ENCODE measurements at places on chromosomes 2 and 18. TPM values are rescaled to one million over a fixed set of nuclear protein-coding genes. Genes with fewer than 3 reads are reported as not detected.
A peak's percentile ranks its signal among the peaks of the same experiment; 100 is the strongest.

DNA sequence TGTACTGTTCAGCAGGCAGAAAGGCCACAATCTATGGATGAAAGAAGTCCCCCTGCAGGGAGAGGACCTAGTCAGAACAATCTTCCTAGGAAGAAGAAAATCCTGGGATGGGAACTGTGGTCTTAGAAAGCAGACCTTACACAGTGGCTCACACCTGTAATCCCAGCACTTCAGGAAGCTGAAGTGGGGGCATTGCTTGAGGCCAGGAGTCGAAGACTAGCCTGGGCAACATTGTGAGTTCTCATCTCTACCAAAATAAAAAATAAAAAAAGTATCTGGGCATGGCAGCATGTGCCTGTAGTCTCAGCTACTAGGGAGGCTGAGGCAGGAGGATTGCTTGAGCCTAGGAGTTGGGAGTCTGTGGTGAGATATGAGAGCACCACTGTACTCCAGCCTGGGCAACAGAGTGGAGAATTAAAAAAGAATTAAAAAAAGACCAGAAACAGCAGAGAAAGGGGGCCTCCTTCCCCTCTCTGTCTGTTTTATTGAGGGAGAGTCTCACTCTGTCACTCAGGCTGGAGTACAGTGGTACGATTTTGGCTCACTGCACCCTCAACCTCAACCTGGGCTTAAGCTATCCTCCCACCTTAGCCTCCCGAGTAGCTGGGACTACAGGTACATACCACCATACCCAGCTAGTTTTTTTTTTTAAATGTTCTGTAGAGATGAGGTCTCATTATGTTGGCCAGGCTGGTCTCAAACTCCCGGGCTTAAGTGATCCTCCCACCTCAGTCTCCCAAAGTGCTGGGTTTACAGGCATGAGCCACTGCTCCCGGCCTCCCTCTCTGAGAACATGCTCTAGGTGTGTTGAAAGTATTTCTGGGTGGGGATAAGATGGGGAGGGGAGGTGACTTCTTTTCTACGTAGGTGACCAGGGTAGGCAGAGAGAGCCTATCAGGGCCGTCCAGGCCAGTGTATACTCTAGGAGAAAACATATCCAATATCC lies 7.4 kb downstream of the RHOB start:
- DNase-seq, result no peak

The HOXD10 gene
- not detected for total RNA-seq

DNA sequence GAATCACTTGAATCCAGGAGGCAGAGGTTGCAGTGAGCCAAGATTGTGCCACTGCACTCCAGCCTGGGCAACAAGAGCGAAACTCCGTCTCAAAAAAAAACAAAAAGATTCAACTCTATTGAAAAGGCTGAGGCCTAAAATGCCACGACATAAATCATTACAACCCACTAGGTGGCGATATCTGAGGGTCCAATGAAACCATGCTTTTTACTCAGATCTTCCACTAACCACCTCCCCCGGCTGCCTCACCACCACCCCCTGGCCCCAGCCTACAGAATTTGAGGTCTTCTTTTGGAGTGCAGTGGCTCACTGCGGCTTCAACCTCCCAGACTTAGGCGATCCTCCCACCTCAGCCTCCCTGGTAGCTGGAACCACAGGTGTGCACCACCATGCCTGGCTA lies 57.5 kb downstream of the AP1S3 start:
- DNase-seq, result no peak

- no peak for DNase-seq
Observed at GRCh38 chr2:95390272-95390880, 12.1 kb upstream of the FAHD2A start.

DNA sequence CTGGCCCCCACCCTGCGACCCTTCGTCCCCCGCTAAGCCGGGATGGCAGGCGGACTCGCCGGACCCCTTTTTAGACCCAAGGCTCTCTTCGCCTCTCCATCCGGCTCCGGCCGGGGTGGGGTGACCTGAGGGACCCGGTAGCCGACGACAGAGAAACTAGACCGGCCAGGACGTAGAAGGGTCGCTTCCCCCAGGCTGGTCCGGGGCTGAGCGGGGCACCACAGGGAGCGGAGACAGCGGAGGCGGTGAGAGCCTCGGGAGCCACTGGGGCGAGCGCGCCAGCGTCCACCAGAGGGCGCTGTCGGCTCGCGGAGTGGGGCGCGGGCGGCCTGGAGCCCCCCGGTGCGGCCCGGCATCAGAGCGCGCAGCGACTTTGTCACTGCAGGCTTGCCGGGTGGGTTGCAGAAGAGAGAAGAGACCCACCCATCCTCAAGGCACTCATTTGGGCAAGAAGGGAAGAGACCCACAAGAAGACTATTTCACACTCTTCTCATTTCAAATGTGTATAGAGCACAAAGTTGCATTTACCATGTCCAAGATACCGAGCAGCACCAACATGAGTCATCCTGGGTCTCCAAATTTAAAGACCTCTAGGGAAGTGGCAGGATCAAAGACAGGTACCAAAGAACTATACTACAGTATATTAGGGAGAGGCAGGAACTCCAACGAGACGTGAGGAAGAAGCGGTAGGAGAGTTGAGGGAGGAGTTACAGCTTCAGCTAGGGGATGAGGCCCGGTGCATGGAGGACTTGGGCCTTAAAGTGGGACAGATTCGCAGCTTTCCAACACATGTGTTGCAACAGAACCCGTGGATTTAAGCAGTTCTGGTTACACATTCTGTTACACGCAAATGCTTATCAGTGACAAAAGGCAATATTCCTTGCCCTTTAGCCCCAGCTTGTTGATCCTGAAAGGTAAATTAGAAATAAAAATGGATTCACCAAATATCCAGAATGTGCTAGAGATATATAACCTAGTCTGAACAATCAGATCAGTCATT lies 7.6 kb upstream of the PRKCE start:
- peak; percentile 70 for DNase-seq

- DNase-seq, result no peak
Observed at GRCh38 chr2:95721726-95722125, 129.9 kb downstream of the TRIM43 start.

The CACNB4 gene
- total RNA-seq, result 0.32 TPM

The DNAJC5G gene
- 0.41 TPM for total RNA-seq

The AGXT gene
- total RNA-seq, result 0.24 TPM

- no peak for DNase-seq
Observed at GRCh38 chr2:152499896-152500735, 165.1 kb downstream of the FMNL2 start.

- no peak for DNase-seq
Observed at GRCh38 chr2:216663846-216664245, 30.6 kb downstream of the IGFBP2 start.

The C2orf15 gene
- 0.26 TPM for total RNA-seq

DNA sequence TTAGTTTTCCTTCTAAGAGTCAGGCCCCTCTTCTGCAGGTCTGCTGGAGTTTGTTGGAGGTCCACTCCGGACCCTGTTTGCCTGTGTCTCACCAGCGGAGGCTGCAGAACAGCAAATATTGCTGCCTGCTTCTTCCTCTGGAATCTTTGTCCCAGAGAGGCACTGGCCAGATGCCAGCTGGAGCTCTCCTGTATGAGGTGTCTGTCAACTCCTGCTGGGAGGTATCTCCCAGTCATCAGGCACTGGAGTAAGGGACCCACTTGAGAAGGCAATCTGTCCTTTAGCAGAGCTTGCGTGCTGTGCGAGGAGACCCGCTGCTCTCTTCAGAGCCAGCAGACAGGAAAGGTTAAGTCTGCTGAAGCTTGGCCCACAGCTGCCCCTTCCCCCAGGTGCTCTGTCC lies 4.8 kb downstream of the REG1B start:
- DNase-seq, result no peak

- DNase-seq, result no peak
Observed at GRCh38 chr18:45274026-45274425, 341.2 kb upstream of the SLC14A2 start.

- no peak for DNase-seq
Observed at GRCh38 chr18:41939326-41939725, 15.7 kb upstream of the PIK3C3 start.

The ANKRD30B gene
- total RNA-seq, result not detected

- no peak for DNase-seq
Observed at GRCh38 chr2:75309596-75310463, 110.5 kb upstream of the TACR1 start.

DNA sequence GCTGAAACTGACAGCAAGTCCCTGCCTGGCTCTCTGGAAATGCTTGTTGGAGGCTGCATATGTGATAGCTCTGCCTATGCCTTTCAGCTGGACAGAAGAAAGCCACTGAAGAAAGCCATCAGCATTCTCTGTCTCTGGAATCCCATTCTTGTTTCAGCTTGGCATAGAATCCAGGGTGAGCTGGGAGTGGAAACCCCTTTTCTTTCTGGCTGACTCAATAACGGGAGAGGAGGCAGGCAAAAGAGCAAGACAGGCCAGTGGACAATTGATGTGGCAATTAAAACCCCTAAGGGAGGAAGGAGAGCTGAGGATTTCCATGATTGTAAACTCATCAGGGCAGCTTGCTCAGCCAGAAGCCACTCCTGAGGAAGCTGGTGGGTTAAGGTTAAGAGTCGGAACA lies 208.1 kb downstream of the CLIP4 start:
- no peak for DNase-seq

- DNase-seq, result no peak
Observed at GRCh38 chr2:234611209-234611608, 114.3 kb upstream of the ARL4C start.

The AP1S3 gene
- 0.71 TPM for total RNA-seq

GRCh38 chr2:55231546-55232083 lies 478 bp downstream of the CLHC1 start:
- DNase-seq, result no peak

DNA sequence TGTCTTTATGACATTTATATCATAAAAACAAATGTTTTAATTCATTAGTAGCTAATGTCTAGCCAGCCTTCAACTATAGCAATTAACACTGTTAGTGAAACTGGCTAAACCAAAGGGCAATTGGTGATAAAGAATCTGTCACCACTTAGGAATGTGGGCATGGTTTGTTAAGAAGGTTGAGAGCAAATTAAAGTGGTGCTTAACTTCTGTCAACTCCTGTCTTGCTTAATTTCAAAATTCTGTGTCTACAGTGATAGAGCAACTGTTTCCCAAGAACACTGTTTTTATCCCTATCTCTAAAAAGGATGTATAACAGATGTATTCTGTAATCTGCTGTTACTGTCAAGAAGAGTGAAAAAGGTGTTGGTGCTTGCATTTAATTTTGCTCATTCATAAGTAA lies 36.5 kb downstream of the CFAP36 start:
- no peak for DNase-seq

The TBR1 gene
- total RNA-seq, result not detected

- DNase-seq, result no peak
Observed at GRCh38 chr2:229598227-229598626, 116.1 kb downstream of the DNER start.

DNA sequence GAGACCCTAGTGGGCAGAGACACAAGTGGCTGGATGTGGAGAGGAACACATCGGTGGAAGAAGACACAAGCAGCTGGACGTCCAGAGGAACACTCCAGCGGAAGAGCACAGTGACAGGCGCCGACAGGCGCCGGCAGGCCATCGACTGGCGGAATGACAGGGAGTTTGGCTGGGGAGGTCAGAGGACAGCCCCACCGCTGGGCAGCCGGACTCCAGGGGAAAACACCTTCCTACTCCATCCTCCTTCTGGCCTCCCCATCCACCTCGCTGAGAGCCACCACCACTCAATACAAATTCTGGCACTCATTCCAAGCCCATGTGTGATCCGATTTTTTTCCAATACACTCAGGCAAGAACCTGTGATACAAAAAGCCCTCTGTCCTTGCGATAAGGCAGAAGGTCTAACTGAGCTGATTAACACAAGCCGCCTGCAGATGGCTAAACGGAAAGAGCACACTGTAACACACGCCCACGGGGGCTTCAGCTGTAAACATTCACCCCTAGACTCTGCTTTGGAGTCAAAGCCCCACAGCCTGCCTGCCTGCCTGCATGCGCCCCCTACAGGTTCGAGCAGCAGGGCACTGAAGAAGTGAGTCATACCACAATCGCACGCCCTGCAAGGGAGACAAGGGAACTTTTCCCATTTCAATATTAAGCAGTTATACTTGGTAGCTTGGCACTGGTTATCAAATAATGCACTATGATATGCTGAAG lies 50.2 kb upstream of the LRP1B start:
- DNase-seq, result peak; percentile 34

- no peak for DNase-seq
Observed at GRCh38 chr2:15141211-15141610, 419.9 kb downstream of the NBAS start.

The CHRNG gene
- total RNA-seq, result not detected

DNA sequence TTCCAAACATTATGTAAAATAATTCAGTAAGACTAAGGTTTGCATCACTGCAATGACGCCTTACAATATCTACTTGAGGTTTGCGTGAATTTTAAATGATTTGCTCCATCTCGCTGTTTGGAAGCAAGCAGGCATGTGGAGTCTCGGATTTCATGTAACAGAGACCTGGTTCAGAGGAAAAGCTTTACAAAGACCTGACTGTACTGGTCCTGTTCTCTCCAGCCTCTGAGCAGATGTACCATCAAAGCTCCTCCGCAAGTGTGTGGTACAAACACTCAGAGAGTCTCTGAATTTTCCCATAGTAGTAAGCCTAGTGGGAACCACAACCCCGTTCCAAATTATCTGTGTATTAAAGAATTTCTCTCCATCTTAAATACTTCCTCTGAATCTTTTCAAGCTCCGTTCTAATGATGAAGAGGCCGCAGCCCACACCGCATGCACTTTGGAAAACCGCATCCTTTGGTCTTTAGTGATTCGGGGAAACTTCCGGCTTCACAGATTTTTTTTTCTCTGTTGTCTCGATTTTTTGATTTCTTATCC lies 728.1 kb upstream of the SOX11 start:
- no peak for DNase-seq

DNA sequence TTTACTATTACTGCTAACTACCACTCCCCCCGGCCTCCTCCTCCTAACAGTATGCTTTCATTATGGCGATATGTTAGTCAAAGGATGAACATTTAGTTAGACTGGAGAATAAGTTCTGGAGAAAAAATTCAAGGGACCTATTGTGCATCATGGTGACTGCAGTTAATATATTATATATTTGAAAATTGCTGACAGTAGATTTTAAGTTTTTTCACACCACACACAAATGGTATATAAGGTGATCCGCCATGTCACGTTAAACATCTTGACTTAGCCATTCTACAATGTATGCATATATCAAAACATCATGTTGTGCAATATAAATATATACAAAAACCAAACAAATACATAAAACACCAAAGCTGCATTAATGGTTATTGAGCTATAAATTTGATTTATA lies 873.7 kb downstream of the CNTNAP5 start:
- DNase-seq, result no peak

DNA sequence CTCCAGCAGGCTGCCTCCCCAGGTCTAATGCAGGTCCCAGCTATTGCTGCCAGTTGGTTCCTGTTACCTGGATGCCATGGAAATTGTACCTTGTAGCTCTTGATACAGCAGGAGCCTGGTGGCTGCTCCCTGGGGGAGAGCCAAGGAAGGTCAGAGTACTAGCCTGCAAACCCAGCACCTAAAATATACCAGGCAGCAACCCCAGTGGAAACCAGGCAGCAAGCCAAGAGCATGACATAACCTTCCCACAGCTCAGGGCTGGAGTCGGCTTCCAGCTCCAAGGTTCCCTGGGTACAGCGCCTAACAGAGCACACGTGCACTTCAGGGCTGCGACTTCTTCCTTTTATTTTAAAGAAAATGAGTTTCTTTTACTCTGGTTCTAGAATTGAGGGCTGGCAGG lies 30.3 kb downstream of the TNP1 start:
- DNase-seq, result peak; percentile 89

- DNase-seq, result no peak
Observed at GRCh38 chr18:23943104-23943503, 71.5 kb upstream of the TTC39C start.

The C1QL2 gene
- total RNA-seq, result not detected

The VSNL1 gene
- 26.6 TPM for total RNA-seq
